ENCODE measurements at places on chromosomes 12 and 14.

DNA sequence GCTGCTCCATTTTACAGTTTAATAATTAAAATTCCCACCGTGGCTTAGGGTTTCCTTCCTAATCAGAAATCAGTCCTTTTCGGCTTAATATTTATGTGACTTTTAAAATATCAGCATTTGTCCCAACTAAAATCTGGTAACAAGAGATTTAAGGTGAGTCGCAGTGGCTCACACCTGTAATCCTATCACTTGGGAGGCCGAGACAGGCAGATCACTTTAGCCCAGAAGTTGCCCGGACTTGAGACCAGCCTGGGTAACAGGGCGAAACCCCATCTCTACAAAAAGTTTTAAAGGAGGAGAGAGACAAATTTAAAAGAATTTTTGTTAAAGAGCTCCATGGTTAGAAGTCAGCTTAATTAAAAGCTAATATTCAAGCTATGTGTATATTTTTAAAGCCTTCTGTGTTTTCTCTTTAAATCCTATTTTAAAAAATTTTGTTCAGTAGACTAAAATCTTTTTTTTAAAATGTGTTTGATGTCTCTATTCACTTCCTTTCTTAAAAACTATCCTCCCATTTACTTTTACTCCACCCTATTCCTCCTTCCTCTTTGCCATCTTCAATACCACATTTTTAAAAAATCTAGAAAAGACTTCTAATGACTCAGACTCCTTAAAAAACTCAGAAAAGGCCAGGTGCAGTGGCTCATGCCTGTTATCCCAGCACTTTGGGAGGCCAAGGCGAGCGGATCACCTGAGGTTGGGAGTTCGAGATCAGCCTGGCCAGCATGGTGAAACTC lies 3.8 kb upstream of the TAC3 start:
- DNase-seq = no peak

- no peak for DNase-seq
These were observed 5.1 kb downstream of the ARHGDIB start for GRCh38 chr12:14956024-14956891.

DNA sequence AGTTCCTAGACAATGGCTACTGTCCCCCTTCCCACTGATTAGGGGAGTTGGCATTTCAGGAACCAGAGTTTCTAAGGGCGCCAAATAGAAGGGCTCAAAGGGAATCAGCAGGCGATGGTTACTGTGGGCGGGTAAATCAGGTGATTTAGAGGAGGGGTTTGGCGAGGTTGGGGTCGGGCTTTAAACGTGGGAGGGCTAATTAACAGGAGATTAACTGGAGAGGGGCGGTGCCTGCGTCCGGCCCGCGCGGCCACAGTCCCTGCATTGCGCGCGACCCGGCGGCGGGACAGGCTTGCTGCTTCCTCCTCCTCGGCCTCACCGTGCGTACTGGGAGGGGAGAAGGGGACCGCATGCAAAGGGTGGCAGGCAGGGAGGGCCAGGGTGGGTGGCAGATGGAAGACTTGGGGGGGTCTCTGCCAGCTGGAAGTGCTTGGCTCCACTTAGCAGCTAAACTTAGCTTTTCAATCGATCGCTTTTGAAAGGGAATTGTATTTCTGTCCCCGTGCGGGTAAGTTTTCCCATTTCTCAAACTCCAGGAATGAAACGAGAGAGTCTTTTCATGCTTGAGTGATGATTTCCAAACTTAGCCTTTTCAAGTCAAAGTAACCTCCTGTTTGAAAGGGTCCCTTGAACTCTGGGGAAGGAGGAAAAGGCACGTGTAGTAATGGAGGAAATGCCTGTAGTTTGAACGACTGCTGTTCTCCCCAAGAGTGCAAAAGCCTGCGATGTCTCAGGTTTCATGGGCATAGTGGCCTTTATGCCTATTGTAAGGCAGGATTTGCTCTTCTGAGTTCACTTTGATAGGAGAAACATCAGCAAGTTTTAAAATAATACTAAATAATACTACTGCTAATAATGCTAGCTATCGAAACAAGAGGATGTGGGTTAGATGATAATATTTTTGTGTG lies at the start of gene MGST1:
Gene MGST1, plus strand, starts transcription at position 255 of the 908 bp plus-strand sequence. CDS start 6,608 bp downstream, outside the sequence.
- DNase-seq = no peak

DNA sequence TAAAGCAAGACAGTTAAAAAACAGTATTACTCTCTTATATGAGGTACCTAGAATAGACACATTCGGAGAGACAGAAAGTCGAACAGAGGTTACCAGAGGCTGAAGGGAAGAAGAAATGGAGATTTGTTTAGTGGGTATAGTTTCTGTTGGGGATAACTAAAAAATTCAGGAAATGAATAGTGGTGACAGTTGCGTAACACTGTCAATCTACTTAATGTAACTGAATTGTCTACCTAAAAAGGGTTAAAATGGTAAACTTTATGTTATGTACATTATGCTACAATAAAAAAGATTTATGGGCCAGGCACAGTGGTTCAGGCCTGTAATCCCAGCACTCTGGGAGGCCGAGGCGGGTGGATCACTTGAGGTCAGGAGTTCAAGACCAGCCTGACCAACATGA lies 30.6 kb upstream of the SLC6A13 start:
- DNase-seq = no peak

GRCh38 chr12:50018968-50019367 lies 6.3 kb downstream of the RACGAP1 start:
- no peak for DNase-seq

DNA sequence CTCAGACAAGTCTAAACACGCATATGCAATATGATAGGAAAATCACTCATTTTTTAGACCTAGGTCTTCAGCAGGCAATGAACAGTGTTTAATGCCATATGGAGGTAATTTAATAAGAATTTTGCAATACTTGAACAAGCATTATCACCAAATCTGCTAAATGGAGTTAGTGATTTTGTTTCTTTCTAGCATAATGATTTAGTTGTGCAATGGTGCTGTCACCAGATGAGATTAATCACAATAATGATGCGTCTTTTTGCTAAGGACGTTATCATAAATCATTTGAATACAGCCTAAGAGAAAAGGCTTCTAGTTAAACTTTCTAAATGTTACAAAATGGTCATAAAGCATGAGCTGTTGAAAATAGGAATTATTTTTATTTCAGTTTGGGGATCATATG lies 170.0 kb upstream of the SLC16A7 start:
- DNase-seq = peak; percentile 62

- DNase-seq = no peak
These were observed 37.0 kb upstream of the HMGA2 start for GRCh38 chr12:65787056-65787865.

DNA sequence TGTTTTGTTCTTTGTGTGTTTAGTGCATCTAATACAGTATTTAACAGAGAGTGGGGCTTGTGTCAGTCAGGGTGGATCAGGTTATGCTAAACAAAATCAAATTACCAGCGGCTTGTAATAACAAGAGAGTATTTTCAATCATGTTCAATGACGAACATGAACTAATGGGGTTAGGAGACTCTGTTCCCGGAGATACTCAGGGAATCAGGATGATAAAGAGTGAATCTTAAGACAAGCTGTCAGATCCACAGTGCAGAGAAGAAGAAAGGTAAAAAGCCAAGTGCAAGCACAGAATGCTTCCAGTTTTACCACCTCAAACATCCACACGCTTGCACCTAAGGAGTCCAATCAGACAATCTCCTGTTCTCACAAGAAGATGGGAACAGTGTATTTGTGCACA lies 1331.5 kb upstream of the TMEM132C start:
- no peak for DNase-seq

- DNase-seq = no peak
These were observed 60.2 kb downstream of the MDM2 start for GRCh38 chr12:68868043-68868790.

DNA sequence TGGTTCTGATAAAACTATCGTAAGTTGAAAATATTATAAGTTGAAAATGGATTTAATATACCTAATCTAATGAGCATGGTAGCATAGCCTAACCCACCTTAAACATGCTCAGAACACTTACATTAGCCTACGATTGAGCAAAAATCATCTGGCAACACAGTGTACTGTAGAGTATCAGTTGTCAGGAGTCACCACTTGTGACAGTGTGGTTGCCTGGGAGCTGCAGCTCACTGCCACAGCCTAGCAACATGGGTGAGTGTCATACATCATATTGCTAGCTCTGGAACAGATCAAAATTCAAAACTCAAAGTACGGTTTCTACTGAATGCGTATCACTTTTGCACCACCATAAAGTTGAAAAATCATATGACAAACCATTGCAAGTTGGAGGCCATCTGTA lies 203.5 kb downstream of the ATXN7L3B start:
- DNase-seq = no peak
